ENCODE measurements at places on chromosomes 5 and 9.

DNA sequence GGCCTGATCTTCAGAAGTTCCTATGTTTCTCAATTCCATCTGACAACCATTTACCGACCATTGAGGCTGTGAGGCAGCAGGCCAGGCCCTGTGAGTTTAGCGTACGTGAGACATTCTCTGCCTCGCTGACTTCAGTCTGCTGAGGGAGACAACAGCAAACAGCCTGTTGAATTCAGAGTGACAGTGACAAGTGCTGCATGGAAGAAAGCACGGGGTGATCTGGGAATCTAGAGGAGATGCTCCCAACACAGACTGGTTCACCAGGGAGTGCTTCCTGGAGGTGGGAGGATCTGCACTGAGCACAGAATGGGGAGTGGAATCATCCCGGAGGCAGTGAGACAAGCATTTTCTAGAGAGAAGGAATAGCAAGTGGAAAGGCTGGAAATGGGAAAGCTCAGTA is 10.0 kb upstream of the DDX41 start:
- DNase-seq = no peak

GRCh38 chr9:124273427-124274160 is 15.8 kb downstream of the NEK6 start:
- DNase-seq = no peak

- no peak for DNase-seq
These were observed 190.4 kb upstream of the IER5L start for GRCh38 chr9:129368444-129368978.

DNA sequence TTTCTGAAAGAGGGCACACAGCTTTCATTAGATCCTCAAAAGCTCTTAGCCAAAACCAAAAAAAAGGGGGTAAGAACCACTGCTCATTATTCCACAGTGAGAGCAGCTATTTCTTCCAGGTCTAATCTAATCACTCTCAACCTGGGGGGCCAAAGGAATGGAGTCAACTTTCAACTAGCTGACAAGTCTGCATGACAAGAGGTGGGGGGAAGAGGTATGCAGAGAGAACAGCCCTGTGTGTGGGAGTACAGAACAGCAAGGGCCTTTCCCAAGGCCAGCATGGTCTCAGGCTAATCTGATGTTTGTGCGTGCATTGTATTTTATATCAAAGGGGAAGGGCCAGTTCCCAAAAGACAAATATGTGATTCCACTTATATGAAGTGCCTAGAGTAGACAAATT is 36.9 kb upstream of the PIP5K1B start:
- no peak for DNase-seq

DNA sequence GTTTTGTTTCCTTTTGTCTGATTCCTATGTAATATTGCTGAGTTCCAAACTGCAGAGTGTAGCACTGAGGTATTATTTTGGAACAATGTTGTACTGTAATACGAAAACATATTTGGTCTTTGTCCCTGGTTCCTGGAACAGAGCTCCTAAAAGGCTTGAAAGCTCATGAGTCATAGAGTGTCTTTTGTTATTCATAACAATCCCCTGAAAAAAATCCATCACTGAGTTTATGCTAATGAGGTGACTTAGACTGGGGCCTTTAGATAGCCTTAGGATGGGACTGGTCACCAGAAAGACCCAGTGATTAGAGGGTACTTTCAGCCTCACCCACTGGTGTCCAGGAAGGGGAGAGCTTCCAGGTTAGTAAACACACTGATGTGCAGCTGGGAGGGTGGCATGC is 132.7 kb upstream of the POU5F2 start:
- DNase-seq = no peak

DNA sequence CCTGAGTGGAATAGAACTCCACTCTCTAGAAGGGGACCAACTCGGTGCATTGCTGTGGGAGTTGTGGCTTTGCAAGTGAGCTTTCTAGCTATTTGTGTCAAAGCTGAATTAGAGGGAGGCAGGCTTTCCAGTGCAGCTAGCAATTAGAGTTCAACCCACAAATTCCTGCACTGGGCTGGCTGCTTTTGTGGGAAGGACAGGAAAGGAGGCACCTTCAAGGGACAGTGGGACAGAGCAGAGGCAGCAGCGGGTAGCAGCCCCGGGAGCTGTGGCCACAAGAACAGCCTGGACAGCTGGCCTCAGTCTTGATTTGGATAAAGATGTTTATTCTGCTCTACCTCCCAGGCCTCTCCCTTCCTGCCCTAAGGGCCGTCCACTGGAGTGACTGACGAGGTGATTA is 83.7 kb upstream of the SLIT3 start:
- no peak for DNase-seq

Data from CD4-positive, alpha-beta T cell treated with Interleukin-15 for 4 hours (primary cell).